ENCODE measurements at places on chromosomes 1 and 21. TPM values are rescaled to one million over a fixed set of nuclear protein-coding genes. Genes with fewer than 3 reads are reported as not detected.

The ERRFI1 gene
- total RNA-seq = 184 TPM

The PRR9 gene
- not detected for total RNA-seq

The DESI2 gene
- total RNA-seq = 24.8 TPM

GRCh38 chr1:207030522-207031009, 2.0 kb downstream of the C1orf116 start:
- no peaks in the 10 kb centered on the region for H3K36me3 ChIP-seq
- no peak for DNase-seq
- peaks cover 23% of the 10 kb centered on the region for H3K4me1 ChIP-seq
- H3K4me3 ChIP-seq = no peak overlapping the region
- H3K27ac ChIP-seq = no peak overlapping the region

DNA sequence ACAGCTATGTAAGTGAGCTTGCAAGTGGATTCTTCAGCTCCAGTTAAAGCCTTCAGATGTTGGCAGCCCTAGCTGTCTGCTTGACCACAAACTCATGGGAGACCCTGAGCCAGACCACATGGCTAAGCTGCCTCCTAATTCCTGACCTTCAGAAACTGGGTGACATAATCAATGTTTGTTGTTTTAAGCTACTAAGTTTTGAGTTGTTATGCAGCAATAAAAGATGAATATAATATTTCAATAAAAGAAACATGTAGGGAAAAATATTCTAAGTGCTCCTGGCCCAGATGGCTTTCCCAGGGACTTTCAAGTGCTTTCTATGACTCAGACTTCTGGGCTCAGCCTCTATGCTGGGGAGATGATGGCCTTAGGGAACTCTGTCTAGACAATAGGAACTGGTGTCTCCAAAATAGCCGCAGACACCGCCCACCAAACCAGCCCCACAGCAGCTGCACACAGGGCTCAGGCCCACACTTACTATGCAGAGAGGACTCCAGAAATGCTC, 20.3 kb upstream of the AZIN2 start:
- no peak for DNase-seq
- H3K36me3 ChIP-seq = no peaks in the 10 kb centered on the region
- H3K4me1 ChIP-seq = peaks cover 5% of the 10 kb centered on the region
- no peaks in the 10 kb centered on the region for H3K27me3 ChIP-seq
- H3K27ac ChIP-seq = no peak overlapping the region
- no peak overlapping the region for H3K4me3 ChIP-seq

Data from gastrocnemius medialis (tissue), 4 donors.